Left forelimb (tissue), 1 donor: ENCODE measurements at places on chromosomes 11 and 22.
A peak's percentile ranks its signal among the peaks of the same experiment; 100 is the strongest.

DNA sequence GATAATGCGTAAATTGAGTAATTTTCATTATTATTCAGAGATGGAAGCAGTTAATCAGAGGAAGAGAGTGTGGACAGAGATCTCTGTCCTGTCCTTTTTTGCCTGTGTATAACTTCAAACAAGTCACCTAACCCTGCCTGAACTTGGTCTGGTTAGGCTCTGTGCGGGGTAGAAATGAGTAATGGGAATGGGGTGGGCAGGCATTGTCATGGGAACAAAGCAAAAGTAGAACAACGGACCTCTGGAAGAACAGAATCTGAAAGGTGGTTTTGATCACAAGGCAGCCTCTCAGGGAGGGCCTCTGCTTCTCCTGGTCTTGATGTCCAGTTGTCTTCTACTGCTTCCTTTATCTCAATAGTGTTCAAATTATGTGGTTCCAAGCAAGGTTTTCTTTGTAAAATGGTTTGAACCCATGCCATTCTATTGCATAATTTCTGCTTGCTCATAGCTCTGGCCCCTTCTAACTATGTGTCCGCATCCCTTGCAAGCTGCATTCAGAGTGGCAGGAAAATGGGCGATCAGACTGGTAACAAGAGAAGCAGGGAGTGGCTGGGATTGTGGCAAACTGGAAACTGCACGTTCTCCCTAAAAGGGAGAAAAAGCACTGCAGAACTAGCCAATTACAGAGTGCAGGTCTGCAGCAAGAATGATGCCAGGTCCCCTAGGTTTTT is 76.1 kb downstream of the PRR5L start:
- DNase-seq: peak; percentile 28

DNA sequence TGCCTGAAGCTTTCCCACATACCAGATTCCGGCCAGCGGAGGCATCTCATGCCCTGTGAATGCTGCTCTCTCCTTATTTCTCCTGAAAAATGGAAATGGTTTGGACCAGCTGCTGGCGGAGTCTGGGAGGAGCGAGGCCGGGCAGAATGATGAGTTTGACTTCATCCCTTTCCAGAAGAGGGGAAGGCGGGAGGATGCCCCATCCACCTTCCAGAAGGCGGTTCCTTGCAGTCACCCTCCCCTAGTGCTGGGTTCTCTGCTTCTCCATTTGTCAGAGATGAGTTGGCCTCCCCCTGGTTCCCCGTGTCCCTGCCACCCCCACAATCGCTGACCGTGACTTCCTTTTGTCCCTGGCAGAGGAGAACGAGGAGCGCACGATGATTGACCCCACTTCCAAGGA is 75.6 kb downstream of the PARVB start:
- DNase-seq: no peak

GRCh38 chr22:22536515-22536914 is 16.4 kb upstream of the ZNF280A start:
- no peak for DNase-seq

DNA sequence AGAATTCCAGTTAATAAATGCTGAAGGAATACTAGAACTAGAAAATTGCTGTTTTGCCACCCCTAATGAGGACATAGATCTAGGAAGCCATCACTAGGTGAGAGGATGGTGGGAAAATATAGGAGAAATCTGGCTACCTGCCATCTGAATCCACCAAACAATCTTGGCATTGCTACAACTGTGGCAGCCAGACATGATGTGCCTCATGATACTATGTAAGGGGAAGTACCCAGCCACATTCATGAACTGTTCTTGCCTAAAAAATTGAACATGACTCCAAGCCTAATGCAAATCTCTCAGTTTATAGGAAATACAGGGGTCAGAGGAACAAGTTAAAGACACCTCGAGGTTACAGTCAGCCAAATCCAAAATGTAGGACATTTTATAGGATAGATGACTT is 72.8 kb downstream of the SFI1 start:
- DNase-seq: no peak

DNA sequence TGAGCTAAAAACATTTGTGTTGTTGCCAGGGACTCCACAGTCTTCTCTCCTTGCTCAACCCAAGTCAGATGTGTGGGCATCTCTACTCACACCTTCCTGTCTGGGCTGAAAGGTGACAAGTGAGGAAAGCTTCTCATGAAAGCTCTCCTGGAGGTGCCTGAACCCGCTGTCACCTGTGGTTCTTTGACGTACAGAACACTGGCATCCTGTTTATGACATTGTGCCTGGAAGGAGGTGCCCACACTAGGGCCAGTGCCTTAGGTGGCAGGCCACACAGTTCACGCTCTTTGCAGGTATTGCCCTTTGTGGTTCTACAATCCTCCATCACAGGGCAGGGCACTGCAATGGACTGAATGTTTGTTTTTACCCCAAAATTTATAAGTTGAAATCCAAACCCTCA is 108.5 kb downstream of the CD44 start:
- no peak for DNase-seq

DNA sequence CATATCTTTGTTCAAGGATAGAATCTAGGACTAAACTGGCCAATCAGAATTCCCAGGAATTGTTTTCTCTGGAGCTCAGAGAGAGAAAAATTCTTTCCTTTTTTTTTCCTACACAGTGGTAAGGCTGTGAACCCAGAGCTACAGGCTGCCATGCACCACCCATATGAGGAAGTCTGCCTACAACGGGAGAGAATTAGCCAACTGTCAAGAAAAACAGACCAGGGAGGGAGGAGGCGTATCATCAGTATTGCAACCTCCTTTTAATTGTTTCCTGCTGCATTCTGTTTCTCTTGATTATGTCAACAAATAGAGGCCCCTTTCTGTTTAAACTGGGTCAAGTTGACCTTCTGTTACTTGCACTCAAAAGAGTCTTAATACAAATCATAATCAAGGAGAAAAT is 176.5 kb upstream of the UBASH3B start:
- DNase-seq: no peak

GRCh38 chr11:61747192-61747966 is 5.1 kb upstream of the MYRF start:
- DNase-seq: peak; percentile 79

GRCh38 chr22:36352803-36353507 is 34.8 kb downstream of the MYH9 start:
- no peak for DNase-seq

DNA sequence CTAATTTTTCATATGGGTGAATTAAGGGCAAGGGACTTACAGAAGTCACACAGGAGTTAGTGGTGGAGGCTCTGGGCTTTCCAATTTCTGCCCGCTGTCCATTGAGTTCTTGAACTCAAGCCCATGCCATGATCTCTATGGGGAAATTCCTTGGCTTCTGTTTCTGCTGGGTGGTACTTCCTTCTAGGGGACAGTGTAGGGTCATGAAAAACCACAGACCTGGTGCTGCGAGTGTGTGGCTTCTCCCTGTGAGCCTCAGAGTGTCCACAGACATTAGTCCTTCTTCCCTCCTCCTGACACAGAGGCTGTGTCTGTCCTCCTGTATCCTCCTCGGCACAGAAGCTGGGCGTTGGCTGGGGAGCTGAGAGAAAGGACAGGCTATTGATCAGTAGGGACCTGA is 6.3 kb upstream of the SEZ6L start:
- no peak for DNase-seq

DNA sequence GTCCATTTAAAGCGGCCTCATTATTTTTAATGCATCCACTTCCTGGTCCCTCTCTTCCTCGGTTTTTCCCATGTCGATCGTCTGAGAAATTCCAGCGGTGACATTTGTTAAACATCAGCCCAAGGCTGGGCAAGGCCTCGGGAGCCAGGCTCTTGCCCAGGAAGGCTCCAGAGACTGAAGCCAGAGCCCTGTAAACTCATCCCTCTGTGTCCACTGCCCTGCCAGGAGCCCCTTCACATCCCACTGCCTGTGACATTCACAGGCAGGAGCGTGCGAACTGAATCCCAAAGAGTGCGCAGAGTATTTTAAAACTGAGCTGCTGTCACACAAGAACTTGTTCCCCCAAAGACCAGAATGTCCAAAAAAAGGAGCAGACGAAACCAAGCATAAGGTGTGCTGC is 56.5 kb upstream of the ANO1 start:
- no peak for DNase-seq

GRCh38 chr22:39471381-39472141 is 14.7 kb downstream of the MGAT3 start:
- no peak for DNase-seq

GRCh38 chr11:116348226-116348625 is 424.6 kb downstream of the BUD13 start:
- DNase-seq: no peak

- no peak for DNase-seq
Observed at GRCh38 chr11:77886401-77886800, 65.5 kb downstream of the AAMDC start.

GRCh38 chr11:61585115-61585514 is 4.2 kb upstream of the SYT7 start:
- no peak for DNase-seq

DNA sequence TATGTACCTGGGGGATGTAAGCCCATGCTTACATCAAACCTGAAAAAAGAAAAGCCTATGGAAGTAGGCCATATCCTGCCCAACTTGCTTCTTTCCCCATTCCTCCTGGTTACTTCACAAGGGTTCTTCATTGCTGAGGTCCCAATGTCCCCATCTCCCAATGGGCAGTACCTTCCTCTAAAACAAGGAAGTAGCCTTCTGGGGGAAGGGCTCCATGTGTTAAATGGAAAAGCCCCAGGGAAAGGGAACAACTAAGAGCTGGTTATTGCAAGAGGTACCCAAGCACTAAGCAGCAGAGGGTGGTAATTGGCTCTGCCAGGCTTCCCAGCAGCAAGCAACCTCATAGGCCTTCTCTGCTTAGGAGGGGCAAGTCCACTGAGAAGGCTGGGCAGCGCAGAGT is 11.3 kb downstream of the TMEM216 start:
- no peak for DNase-seq

- no peak for DNase-seq
Observed at GRCh38 chr11:702462-703461, 3.3 kb upstream of the EPS8L2 start.

GRCh38 chr11:7485186-7486097 is at the start of gene OLFML1:
TSS of gene OLFML1 (plus strand) at chr11:7485506. CDS start at chr11:7485876, 370 bp downstream.
- peak; percentile 80 for DNase-seq

- no peak for DNase-seq
Observed at GRCh38 chr11:13680501-13681264, 12.2 kb downstream of the FAR1 start.

GRCh38 chr11:34214961-34215805 is 109.8 kb downstream of the NAT10 start:
- DNase-seq: no peak

DNA sequence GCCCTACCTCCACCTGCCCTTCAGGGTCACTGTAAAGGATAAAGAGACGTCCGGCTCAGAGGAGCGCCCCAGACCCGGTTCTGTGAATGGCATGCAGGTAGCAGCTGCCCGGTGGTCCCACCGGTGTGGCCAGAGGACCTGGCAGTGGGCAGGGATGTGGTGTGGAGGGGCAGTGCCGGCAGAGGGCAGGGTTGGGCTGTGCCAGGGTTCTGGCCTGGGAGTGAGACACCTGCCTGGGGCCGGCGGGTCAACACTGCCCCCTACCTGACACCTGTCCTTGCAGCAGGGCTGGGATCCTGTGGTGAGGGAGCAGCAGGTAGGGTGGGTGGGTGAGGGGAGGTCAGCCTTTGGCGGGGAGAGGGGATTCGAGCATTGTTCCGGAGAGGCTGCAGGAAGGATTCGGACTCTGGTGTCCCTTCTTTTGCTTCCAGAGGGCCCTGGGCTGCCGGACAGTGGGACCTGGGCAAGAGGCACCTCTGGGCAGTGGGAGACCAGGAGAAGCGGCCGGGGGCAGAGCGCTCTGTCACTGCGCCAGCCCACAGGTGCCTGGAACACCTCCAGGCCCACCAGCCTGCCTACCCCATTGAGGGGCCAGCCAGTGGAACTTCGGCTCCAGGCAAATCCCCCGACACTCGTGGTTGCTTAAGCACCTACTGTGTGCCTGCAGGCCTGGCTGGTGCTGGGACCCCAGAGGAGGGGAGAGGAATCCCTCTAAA is 1.6 kb upstream of the PHLDA2 start:
- no peak for DNase-seq

- no peak for DNase-seq
Observed at GRCh38 chr11:12214751-12215150, 104.4 kb downstream of the MICAL2 start.

- no peak for DNase-seq
Observed at GRCh38 chr11:96337541-96338431, 5.2 kb downstream of the MAML2 start.

DNA sequence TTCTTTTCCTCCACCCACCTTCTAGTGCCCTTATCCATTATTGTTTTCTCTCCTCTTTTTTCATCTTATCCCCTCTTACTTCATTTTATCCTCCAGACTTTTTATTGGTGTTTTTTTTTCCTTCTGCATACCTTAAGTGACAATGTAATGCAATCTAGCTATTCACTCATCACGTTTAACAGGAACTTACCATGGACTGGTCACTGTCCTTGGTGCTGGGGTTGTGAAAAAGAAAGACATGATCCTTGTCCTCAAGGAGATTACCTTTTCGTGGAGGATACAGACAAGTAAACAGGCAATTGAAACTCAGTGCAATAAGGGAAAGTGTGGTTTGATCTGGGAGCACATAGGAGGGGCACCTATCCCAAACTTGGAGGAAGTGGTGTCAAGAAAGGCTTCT is 20.7 kb downstream of the SYT9 start:
- no peak for DNase-seq

- no peak for DNase-seq
Observed at GRCh38 chr11:41483956-41484355, 24.5 kb upstream of the LRRC4C start.

- DNase-seq: no peak
Observed at GRCh38 chr11:41497974-41498373, 38.5 kb upstream of the LRRC4C start.

- no peak for DNase-seq
Observed at GRCh38 chr11:83521647-83522596, 235.8 kb upstream of the CCDC90B start.

DNA sequence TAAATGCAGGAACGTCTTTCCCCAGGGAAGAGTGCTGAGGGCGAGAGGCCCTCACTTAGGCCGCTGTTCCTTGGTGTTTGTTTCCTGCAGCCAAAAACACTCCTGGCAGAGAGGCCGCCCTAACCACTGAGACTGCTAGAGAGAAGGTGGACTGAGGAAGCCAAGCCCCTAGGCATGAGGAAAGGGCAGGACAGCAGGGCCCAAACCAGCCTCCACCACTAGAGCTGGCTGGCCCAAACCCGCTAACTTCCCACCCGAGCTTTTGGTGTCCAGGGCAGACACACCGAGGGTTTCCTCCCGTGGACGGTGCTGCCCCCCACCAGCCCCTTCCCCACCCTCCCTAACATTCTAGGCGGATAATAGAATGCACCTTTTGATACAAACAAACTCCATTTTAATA is 6.0 kb downstream of the FGF19 start:
- no peak for DNase-seq

GRCh38 chr11:66889960-66890359 is 33.1 kb downstream of the LRFN4 start:
- DNase-seq: no peak

GRCh38 chr11:70618431-70619101 is 220.2 kb downstream of the CTTN start:
- no peak for DNase-seq

DNA sequence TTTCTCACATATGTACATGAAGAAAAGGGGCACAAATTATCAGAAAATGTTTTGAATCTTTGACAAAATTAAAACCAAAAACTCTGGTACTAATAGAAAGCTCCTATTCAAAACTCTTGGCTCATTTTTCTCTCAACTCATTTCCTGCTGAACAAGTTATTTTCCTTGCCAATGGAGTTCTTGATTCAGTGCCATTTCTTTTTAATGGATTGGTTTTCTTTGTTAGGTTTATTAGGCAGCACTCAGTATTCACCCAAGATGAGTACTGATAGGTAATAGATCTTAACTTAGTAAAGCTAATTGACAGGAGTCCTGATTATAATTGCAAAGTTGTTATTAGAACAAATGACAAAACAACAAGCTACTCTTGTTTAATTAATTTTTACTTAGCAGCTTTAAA is 279.4 kb upstream of the PDGFD start:
- DNase-seq: no peak

- no peak for DNase-seq
Observed at GRCh38 chr11:64633555-64634159, 42.6 kb downstream of the SLC22A12 start.
